ENCODE measurements at places on chromosomes 2 and 18.

DNA sequence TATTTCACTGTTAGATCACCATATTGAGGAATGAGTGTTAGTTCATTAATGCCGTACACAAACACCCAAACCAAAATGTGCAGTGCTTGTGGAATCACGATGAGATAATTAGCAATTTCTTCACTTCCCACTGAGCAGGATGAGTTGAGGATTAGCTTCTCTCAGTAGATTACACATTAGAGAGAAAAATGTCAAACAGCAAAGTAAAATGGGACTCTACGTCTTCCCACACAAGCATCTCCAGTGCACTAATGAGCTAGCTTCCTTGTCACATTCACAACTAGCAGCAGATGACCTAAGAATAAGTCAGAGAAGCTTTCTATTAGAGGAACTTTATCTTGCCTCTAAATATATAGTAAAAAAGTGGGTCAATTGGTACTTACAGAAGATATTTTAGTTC, 926.9 kb downstream of the TSN start:
- no peak for DNase-seq

DNA sequence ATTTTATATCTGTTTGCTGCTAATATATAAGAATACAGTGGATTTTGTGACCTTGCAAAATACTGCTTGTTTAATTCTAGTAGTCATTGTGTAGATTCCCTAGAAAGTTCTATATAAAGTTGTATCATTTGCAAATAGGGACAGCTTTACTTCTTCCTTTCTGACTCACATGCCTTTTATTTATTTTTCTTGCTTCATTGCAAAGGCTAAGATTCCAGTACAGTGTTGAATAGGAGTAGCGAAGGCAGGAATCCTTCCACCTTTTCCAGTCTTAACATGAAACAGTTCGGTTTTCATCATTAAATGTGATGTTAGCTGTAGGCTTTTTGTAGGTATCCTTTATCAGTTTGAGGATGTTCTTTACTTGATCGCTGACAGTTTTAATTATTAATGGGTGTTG, 58.1 kb downstream of the DGKD start:
- DNase-seq, result no peak

GRCh38 chr2:107267086-107267485, 381.1 kb upstream of the ST6GAL2 start:
- no peak for DNase-seq

DNA sequence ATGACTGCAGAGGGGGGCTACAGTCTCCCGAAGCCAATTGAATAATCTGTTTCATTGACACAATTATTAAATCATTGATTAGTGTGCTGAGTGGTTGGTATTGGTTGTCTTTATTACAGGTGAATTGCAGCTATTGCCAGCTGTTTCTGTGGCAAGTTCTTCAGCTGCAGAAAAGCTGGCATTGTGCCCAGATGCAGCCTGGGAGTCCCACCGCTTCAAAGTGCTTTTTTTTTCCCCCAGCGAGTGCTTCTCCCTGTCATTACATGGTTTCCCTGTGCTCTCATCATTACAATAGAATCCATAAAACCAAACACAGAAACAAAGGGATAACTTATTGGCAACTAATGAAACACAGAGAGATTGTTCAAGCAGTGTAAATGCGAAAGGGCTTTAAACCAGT, 164.7 kb downstream of the GRB14 start:
- peak; percentile 45 for DNase-seq

DNA sequence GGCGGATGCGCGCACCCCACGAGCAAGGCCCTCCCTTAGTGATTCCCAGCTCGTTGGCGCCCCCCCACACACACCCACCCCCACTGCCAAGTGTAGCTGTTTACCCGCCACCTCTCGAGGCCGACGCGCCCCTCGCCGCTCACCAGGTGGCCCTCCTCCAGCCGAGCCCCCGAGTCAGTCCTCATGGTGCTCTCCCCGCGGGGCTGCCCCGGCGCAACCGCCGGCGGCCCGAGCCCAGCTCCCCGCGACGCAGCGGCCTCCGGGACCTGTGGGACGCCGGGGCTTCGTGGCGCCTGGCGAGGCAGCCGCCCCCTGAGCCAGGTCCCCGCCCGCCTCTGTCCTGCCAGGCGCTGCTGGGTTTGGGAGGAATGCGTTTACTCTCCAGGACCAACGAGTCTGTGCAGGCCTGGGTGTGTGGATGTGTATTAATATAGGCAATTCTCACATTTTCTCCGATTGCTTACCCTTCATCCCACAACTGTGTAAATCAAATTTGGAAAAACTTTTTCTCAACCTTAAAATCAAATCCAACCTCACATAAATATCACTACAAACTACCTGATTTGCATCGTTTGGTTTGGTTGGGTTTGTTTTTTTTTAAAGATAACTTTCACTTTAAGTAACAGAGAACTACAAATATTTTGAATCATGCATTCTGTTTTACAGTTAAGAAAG, at the start of gene TMEM237:
TMEM237 (minus strand) TSS at position 288 of the 675 bp plus-strand sequence; CDS start at position 185, 103 bp downstream.
- DNase-seq, result peak; percentile 20

DNA sequence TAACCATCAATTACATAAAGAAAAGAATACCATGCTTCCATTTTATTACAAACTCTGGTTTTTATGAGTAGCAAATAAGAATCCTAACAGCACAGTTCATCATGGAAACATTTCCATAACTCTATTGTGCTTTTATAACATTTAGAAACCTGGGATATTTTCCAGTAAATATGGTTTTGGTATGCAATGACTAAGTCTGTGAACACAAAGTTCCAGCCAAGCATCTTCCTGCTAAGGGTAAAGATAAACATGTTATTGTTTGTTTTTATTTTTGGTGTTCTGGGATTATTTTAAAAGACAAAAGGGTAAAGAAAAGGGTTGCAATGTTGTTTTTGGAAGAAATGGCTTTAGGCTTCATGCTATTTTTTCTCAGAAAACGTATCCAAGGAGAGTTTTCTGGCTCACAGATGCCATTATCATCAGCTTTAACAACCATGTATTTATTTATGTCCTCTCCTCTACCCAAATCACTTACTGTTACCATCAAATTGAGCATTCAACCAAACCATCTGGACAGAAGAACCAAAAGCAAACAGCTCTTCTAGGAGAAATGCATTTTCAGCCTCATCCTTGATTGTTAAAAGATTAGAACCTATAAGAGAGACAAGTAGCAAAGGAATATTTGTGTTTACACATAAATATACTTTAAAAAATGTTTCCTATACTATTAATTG, 116.0 kb downstream of the PLA2R1 start:
- no peak for DNase-seq

DNA sequence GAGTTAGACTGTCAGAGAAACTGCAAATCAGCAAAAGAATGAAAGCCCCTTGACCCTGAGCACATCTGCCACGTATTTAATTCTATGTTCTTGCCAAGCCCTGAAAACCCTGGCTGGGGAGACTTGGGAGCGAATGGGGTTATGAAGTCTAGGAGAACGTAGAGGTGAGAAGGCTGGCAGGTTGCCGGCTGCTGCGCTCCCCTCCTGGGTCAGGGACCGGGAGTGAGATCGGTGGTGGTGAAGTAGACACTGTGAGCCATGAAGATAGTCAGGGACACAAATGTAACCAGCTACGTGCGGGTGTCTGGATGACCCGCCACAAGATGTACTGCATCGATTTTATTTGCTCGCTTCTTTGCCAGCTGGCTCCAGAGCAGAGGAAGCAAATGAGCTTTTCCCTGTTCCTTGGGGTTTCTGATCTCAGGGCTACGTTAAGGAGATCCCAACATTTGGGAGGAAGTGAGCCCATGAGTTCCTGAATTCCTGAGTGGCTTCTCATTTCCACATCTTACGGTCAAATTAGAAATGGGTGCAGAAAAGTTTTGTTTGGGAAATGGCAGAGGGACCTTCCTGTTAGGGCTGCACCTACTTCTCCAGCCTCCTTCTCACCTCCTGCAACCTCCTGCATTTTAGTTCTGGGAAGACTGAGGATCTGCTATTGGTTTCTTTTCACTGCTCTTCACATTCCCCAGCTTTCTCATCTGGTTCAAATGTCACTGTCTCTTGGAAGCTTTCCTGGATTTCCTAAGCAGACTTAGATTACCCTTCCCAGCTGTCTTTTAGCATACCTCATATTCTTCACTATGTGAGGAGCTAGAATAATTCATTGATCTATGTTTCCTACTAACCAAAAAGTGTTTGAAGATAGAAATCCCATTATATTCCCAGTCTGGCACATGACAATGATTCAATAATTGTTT, 360.6 kb downstream of the ZNF521 start:
- DNase-seq, result no peak

DNA sequence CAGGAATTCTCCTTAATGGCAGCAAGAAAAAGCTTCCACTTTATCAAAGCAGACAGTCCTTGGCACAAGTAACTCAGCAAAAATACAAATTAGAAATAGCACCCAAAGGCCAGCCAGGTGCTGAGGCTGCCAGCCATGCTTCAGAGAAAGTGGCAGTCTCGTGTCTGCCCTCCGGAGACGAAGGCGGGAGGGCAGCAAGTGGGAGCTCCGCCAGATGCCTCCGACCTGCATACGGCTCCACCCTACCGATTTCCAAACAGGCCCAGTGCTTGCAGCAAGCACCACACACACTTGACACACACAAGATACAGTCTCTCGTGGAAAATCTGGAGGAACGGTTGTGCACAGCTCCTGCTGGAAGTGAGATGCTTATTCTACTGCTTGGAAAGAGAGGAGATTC, 134.9 kb upstream of the REV1 start:
- no peak for DNase-seq

DNA sequence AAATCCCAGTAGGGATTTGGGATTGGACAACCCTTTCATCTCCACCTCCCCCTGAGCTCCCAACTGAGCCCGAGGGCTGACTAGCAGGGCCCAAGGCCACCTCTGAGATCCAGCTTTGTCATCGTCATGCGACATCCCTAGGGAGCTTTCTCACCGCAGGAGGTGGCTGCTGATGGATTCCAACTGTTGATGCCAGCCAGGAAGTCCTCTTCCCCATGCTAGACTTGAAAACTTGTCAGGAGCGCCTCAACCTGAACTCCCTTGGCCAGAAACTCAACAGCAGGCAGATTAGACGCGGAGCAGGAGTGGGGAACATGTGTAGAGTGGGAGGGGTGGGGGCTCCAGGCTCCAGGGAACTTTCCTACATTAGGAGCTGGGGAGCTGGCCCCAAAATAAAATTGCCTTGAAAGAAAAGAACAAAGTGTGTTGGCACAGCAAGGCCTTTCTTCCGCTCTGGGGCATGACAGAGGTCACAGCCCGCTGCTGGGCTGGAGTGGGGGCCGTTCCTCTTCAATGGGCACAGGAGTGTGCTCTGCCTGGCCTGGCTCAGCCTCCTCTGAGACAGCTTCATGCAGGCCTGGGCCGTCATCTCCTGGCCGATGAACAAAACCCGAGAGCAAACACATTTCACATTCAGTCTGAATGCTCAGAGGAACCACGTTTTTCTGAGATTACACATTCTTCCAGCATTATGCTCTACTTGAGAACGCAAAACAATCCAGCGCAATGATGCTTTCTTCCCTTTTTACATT, 34.5 kb downstream of the EMILIN2 start:
- peak; percentile 51 for DNase-seq

GRCh38 chr2:191521608-191522208, 156.2 kb upstream of the NABP1 start:
- DNase-seq, result no peak

DNA sequence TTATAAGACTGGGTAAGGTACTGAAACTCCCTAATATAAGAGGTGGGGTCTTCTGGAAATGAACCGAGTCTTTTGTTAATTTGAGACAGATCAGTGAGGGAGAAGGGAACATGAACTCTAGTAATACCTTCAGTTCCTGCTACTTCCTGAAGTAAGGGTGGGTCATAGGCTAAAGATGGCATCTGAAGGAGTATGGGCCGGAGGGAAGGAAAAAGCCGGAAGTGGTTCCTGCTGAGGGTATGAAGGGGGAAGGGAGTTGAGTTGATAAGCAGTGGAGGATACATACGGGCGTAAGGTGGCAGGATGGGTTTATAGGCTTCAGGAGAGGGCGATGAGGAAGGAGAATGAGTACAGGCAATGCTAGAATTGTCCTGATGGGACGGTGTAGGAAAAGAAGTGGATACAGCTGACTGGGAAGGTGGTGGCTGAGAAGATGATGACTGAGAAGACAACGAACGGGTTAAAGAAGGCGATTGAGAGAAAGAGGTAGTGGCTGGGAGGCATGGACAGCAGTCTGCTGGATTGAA, 58.2 kb downstream of the KYNU start:
- DNase-seq, result no peak

DNA sequence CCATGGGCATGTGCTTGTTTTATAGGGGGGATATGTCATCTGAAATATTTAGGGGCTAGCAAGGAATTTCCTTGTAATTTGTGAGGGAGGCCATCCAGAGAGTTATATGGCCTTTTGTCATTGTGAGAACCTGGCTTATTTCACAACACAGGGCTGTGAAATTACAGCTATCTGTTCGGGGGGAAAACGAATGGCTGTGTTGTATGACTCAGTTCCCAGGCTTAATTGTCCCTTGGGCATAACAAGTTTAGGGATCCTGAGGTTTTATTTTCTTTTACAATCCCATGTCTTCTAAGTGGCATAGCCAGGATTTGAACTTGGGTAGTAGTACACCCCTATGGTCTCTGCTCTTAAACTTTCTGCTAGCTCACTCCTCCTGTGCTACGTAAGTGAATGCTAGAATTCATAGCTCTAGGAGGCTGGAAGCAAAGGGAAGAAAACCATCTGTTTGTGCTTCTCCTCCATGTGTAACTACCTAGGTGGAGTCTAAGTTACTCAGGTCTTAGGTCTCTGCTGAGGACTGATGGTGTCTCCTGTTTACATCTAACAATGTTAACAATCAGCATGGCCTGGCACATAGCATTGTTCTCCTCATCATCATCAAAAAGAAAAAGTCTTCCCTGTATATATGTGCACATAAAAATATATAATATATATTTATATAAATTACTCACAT, 53.8 kb downstream of the SKA1 start:
- no peak for DNase-seq

DNA sequence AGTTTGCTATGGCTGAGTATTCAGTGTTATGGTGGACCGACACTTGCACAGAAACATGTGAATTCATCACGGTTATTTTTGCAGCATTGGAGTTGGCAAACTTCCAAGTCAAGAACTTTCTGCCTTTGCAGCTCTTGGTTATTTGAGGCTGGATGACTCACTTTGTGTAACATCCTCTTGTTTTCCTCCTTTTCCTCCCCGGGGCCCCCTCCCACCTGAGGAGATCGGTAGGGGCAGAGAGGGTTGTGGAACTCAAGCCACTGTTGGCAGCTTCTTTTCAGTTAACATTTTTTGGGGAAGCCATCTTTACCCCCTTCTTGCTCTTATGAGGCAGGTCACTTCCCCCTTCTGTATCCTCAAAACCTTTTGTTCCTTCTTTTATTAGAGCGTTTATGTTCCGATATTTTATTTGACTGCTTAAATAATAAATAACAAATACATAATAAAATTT, 48.6 kb downstream of the DDX1 start:
- no peak for DNase-seq

DNA sequence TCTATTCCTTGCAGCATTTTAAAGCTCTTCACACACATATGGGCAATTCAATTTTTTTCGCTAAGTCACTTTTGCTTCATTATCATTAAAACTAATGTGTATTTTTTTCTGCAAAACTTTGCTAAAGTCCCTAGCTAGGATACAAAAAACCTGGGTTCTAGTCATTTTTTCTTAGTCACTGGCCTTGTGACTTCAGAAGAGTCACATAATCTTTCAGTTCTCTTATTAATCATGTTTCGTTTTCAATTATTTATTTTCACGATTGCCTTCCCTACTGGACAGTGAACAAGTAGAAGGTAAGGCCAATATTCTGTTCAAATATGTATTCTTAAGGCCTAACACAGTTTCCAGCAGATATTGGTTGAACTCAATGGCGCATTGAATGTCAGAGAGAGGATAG, 60.9 kb upstream of the CYRIA start:
- DNase-seq, result no peak

- DNase-seq, result no peak
Observed at GRCh38 chr2:168722592-168722991, 79.8 kb upstream of the NOSTRIN start.

- no peak for DNase-seq
Observed at GRCh38 chr2:55885127-55885943, 38.2 kb downstream of the EFEMP1 start.

All from NCI-H510A (cell line).